HFFc6 (cell line): ENCODE measurements at places on chromosomes 11 and 22.

DNA sequence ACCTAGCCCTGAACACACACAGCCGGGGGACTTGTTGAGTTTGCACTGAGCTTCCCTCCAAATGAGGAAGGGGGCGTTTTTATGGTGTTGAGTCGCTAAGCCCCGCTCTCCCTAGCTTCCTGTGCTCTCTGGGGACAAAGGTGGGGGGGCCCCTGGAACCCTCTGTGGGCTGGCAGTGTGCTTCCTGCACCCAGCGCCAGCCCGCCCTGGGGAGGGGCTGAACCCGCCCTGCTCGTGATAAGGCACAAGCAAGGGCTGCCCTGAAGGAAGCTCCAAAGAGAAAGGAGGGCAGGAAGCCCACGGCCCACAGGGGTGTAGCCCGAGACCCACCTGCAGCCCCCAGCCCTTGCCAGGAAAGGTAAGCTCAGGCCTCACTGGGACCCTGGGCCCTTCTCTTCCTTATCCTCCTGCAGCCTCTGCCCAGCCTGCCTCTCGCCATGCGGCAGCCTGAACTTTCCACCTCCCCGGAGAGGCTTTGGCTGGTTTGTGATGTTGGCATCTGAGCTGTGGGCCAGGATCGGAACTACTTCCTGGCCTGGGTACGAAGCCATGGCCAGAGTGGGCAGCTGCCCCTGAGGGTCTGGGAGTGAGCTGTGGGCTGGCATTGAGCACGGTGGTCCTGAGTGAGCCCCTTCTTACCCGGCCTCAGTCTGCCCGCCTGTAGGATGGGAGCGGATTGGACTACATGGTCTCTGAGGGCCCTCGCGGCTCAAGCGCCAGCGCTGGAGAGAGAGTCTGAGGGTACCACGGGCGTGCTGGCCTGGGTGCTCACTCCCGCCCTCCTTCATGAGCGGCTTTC is at the start of gene FERMT3:
Gene FERMT3, plus strand, starts transcription at position 265 of the 799 bp plus-strand sequence. CDS start 644 bp downstream, outside the sequence.
- no peak for DNase-seq

- no peak for DNase-seq
Measured at GRCh38 chr11:113926273-113927197, 21.9 kb downstream of the HTR3B start.

DNA sequence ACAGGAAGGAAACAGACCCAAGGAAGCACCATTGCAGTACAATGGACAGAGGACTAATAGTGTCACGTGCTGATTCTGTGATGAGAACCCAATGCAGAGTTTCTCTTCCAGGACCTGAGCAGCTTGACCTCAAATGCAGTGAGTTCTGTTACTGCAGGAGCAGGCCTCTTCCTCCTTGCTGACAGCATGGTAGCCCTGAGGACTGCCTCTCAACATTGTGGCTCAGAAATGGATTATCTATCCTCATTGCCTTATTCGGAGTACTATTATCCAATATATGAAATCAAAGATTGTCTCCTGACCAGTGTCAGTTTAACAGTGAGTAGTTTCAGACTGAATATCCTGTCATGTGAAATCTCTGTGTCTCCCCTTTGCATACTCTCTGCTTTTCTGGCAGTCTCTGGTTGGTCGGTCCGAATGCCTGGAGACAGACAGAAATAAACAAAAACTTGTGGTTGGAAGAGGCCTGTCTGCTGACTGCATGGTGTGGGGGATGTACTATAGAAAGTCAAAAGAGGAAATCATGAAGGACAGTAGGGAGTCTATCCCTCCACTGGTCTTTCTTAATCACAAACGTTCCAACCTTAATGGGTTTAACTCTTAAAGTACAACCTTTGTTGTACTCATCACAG is 6.9 kb upstream of the MS4A14 start:
- no peak for DNase-seq

DNA sequence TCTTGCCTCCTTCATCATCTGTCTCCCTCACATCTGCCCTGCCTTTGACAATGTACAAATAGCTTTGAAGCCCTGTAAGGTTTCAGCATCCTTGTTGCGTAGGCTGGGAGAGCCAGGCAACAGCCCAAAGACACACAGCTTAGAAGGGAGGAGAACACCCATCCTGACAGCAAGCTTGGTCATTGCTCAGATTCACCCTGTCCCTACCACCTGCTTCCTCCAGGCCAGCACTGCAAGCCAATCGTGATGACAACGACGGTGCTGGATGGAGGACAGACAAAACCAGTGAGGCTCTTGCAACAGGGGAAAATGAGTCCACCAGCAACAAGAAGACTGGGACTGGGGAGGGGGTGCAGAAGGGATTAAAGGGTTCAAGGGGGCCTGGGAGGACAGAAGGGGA is 32.9 kb upstream of the CD5 start:
- DNase-seq: no peak

GRCh38 chr11:88377144-88377543 is 39.6 kb upstream of the CTSC start:
- DNase-seq: no peak

- peak; percentile 79 for DNase-seq
Measured at GRCh38 chr22:40603088-40603605, 33.4 kb downstream of the MRTFA start.

GRCh38 chr11:83070731-83071566 is 748 bp downstream of the RAB30 start:
- DNase-seq: no peak

GRCh38 chr11:9756461-9756860 is 92.6 kb downstream of the SWAP70 start:
- no peak for DNase-seq

DNA sequence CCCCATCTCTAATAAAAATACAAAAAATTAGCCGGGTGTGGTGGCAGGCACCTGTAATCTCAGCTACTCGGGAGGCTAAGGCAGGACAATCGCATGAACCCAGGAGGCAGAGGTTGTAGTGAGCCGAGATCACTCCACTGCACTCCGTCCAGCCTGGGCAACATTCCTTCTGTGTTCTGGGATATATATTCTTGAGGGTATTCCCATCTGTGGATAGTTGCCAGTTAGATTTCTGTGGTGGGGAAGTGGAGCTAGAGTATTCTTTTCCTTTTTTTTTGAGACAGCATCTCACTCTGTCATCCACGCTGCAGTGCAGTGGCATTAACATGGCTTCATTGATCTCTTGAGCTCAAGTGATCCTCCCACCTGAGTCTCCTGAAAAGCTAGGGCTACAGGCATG is 9.1 kb upstream of the ZNF74 start:
- DNase-seq: no peak

- DNase-seq: no peak
Measured at GRCh38 chr11:11477695-11478420, 124.8 kb upstream of the CSNK2A3 start.

DNA sequence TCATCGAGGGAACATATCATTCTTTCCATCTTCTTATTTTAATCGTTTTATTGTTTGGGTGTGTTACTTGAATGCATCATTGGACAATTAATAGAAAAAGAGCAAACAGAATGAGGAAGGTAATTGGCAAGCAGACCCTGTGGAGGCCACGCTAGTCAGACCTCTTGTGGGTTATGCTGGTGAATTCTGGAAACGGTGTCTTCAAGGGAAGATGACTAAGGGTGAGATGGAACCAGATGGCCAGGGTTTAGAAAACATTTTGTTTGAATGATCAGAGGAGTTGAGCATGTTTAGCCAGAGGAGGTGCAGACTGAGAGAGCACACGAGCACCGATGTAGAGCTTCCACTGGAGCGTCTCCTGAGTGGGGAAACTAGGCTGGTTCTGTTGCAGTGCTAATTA is 8.5 kb downstream of the ST14 start:
- DNase-seq: peak; percentile 46

- peak; percentile 59 for DNase-seq
Measured at GRCh38 chr11:64918017-64918416, 1.0 kb upstream of the ATG2A start.

GRCh38 chr11:46560300-46560991 is 33.4 kb downstream of the AMBRA1 start:
- no peak for DNase-seq

- no peak for DNase-seq
Measured at GRCh38 chr11:15835788-15836411, 520.4 kb downstream of the SOX6 start.

- DNase-seq: no peak
Measured at GRCh38 chr11:70624598-70624993, 226.3 kb downstream of the CTTN start.

DNA sequence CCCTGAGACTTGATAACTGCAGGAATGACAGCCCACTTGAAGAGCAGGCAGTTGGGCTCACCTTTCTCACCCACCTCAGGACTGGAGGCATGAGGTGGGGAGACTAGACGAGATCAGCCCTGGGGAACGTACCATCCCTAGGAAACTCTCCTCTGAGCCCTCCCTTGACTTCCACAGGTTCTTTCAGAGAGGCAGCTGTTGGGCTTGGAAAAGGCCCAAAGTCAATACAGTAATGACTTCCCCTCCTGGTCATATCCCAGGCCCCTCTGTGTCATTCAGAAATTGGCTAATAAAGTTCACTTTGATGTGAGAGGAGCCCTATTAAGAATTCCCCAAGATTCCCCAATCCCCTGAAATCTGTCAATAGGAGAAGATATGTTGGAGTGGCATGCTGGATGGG is 5.8 kb upstream of the NECTIN1 start:
- DNase-seq: no peak

- no peak for DNase-seq
Measured at GRCh38 chr11:44893308-44893822, 57.3 kb downstream of the TP53I11 start.

DNA sequence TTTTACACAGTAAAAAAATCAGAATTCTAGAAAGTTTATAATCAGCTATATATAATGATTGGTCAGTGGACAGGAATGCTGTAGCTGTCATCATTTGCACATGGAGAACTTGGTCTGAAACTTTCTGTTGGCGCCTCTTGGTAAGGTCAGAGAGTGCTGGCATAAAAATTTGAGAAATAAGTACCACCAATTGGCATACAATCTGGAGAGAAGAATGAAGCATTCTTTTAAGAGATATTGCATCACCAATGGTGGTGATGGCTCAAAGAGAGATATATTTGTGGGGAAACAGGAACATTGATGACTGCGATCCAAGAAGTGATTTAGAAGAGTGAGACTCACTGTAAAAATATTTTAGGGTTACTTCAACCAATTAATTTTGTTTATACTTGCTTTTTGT is 19.8 kb upstream of the OOSP1 start:
- DNase-seq: peak; percentile 35

DNA sequence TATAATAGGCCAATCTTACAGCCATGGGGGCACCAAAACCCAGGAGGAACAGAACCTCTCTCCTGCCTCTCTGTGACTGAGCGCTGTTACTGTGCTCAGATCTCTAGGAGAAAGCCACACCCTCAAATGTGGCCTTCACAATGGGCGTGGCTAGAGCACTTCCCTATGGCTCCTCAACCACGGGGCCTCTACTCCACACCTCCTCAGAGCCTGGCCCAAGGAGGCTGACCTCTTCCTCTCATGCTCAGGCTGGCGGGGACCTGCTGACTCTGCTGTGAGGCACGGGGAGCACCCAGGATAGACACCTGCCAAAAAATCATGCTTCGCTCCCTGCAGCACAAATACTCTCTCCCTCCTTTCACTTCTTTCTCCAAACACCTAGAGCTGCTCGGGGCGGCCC is 41.0 kb downstream of the C11orf58 start:
- no peak for DNase-seq

- no peak for DNase-seq
Measured at GRCh38 chr22:43542681-43543521, 131.1 kb downstream of the MPPED1 start.

DNA sequence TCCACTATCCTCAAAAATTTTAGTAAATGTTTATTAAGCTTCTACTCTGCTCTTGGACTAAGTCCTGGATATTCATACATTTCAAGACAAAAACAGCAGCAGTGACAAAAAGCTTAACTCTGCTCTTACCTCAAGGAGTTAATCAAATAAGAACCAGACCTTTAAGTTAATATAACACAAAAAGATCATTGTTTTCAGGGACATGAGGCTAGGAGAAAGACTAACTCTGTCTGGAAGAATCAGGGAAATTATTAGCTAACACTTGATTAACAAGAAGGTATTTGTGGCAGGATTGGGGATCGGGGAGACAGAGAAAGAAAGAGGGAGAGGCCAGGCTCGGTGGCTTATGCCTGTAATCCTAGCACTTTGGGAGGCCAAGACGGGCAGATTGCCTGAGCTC is 74.4 kb downstream of the PPP2R1B start:
- no peak for DNase-seq

- DNase-seq: peak; percentile 65
Measured at GRCh38 chr11:26946257-26946716, 47.6 kb upstream of the FIBIN start.

- DNase-seq: no peak
Measured at GRCh38 chr11:119573858-119574257, 150.9 kb upstream of the THY1 start.

- no peak for DNase-seq
Measured at GRCh38 chr22:41819257-41819656, 13.6 kb upstream of the SREBF2 start.

GRCh38 chr11:122979103-122979814 is 2.4 kb downstream of the BSX start:
- no peak for DNase-seq

DNA sequence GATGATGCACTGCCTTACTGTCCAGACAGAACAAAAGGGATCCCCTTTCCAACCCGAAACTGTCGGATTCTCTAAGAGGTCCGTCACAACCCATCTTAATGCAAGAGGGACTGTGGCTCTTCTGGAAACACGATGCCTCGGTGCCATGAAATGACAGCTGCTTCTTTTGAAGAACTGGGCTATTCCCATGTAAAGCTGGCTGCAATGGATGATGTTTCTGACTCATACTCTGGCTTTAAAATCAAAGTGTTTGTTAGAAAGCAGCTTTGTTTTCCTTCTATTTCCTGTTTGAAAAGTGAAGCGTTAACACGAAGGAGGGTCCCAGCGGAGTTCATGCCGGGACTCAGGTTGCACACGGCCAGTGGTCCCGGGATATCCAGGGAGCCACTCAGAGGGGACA is 3.1 kb downstream of the TP53AIP1 start:
- no peak for DNase-seq

DNA sequence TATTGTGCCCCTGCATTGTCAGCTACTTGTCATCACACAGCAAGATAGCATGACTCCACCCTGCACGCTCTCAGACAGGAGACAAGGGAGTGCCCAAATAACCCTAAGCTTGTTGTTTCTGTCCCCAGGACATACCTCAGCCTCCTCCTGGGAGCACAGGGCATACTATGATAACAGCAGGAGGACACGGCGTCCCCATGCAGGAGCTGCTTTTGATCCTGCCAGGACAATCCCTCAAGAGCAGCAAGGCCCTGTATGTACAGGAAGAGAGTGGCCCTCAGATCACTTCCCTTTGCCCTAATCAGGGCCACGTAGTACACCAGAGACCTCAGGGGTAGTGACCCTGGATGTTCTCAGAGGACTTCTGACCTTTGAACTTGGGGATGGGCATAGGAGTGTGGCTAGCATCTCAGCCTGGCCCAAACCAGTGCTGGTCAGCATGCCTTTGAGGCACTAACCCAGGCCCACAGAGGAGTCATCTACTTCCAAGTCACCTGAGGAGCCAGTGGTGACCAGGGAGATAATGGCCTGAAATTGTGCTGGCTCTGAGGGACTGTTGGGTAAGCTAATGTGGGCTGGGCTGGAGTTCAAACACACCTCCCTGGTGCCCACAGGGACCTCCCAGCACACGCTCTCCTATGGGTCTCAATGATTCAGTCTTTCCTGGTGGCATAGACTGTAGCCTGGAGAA is 9.2 kb downstream of the APOA4 start:
- no peak for DNase-seq

DNA sequence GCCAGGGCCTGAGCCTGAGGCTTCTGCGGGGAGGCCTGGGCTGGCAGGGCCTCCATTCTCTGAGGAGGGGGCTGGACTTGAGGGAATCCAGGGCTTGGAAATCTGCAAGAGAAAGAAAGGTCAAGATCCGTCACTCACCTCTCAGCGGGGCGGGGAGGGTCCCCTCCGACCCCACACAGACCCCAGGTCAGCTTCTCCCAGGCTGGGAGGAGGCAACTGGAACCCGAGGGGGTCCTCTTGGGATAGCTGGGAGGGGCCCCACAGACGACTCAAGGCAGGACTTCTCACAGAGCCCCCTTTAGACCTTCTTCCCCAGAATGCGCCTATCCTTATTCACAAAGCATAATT is 11.0 kb downstream of the TNKS1BP1 start:
- no peak for DNase-seq
